ENCODE measurements at places on chromosomes 3 and 15. TPM values are rescaled to one million over a fixed set of nuclear protein-coding genes. Genes with fewer than 3 reads are reported as not detected.

DNA sequence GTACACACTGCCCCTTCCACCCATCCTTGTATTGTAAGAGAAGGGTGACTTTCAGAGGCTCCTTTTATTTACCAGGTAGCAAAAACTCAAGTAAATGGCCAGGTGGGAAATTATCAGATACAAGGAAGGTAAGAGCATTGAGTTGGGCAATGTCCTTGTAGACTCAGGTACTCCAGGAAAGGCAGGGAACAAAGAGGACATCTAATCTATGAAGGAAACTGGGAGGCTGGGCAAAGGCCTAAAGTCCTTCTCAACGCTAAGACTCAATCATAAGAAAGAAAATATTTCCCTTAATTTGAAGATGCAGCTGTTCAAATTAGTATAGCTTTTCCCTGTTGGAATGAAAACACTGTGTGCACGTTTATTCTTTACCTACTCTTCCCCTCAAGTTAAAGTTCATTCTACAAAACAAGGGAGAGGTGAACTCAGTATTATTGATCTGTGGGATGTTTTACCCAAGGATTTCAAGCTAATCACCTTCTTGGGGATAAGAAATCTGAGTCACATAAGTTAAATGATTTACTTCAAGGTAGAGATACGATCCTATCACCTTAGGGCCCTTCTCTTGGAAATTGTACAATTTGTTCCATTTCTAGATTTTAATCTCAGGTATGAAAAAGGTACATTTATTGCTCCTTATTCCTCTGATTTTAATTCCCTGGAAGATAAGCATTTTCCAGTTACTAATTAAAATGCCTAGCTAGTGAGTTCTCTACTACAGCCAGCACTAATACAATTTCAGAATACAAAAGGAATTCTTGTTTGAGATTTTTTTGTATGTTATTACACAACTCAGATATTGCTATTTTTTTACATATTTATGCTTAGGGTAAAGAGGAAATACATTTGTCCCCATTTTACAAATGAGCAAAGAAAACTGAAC, 80.6 kb downstream of the PLD1 start:
- no peaks in the 10 kb centered on the region for H3K4me1 ChIP-seq
- no peak for DNase-seq
- H3K27ac ChIP-seq: no peak overlapping the region
- no peaks in the 10 kb centered on the region for H3K27me3 ChIP-seq
- no peaks in the 10 kb centered on the region for H3K36me3 ChIP-seq

CCDC13 gene
- total RNA-seq: 1.0 TPM

EFCC1 gene
- not detected for total RNA-seq

- H3K4me1 ChIP-seq: no peaks in the 10 kb centered on the region
- no peak overlapping the region for H3K27ac ChIP-seq
- no peak for DNase-seq
- H3K36me3 ChIP-seq: no peaks in the 10 kb centered on the region
- no peak overlapping the region for H3K4me3 ChIP-seq
Measured at GRCh38 chr3:34872406-34872805, 766.9 kb upstream of the ARPP21 start.

GRCh38 chr3:9169326-9169725, 80.1 kb downstream of the SRGAP3 start:
- peaks cover 27% of the 10 kb centered on the region for H3K4me1 ChIP-seq
- DNase-seq: no peak
- H3K27ac ChIP-seq: no peak overlapping the region
- no peak overlapping the region for H3K4me3 ChIP-seq
- peaks cover 5% of the 10 kb centered on the region for H3K27me3 ChIP-seq

GRCh38 chr3:183185696-183186095, 23.2 kb upstream of the LAMP3 start:
- no peak for DNase-seq
- H3K27ac ChIP-seq: no peak overlapping the region
- H3K4me1 ChIP-seq: peaks cover 1% of the 10 kb centered on the region
- H3K36me3 ChIP-seq: no peaks in the 10 kb centered on the region
- H3K27me3 ChIP-seq: peaks cover 4% of the 10 kb centered on the region

DNA sequence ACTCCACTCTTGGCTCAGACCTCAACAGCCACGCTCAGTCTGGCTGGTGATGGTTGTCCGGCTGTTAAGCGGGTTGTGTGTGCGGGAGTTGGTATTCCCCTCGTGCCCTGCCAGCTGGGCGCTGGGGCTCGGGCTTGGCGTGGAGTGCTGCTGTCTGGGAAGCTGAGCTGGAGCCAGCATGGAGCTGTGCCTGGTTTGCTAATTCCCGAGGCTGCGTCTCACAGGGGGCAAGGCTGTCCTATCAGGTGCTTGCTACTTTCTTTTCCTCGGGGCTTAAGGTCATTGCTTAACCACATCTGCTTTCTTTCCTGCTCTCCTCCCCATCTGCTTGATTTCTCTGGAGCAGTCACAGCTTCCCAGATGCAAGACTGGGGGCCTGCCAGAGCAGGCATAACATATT, 29.9 kb downstream of the PDIA5 start:
- H3K4me1 ChIP-seq: peaks cover 72% of the 10 kb centered on the region
- peaks cover 20% of the 10 kb centered on the region for H3K27me3 ChIP-seq
- peaks cover 18% of the 10 kb centered on the region for H3K36me3 ChIP-seq
- H3K27ac ChIP-seq: peak overlapping the region; percentile 73

DNA sequence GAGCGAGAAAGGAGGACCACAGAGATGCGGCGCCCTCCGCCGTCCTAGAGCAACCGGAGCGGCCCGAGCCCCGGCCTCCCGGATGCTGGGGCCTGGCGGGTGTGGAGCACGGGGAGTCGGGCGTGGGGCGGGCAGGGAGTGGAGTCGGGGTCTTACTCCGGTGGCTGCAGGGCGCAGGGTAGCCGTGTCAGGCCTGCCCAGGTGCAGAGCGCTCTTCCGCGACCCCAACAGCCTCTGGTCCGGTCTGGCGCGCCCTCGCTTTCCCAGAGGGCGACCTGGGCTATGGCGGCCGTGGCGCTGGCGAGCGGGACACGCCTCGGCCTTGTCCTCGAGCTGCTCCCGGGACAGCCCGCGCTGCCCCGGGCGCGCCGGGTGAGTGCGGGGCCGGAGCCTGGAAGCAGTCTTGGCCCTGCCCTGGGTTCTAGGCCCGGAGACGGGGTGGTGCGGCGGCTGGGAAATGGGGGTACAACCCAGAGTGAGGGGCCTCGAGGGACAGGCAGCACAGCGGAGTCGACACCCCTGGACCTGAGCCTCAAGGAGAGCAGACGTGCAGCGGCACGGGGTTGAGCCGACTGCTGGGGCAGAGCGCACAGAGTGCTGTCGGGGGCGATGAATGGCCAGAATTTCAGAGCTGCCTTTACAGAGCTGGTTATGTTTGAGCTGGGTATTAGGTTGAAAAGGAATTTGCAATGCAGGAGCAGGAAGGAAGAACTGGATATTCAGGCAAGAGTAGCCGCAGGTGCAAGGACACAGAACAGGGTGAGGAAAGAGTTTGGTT, at the start of gene ZNF662:
Gene ZNF662 (plus strand): TSS at position 73 of the 778 bp plus-strand sequence. CDS start 1,973 bp downstream, outside the sequence.
- peak within 1 kb of the TSS; percentile 40 for H3K27ac ChIP-seq
- DNase-seq: peak; percentile 58
- H3K27me3 ChIP-seq: peaks cover 9% of the 10 kb centered on the region

All from glutamatergic neuron (in vitro differentiated cells).